NCI-H1436 treated with DMSO at 0.1 percent for 48 hours (cell line): ENCODE measurements at places on chromosomes 3 and 15.

GRCh38 chr3:9793161-9793781 lies 389 bp downstream of the ARPC4 start:
- no peak for DNase-seq

DNA sequence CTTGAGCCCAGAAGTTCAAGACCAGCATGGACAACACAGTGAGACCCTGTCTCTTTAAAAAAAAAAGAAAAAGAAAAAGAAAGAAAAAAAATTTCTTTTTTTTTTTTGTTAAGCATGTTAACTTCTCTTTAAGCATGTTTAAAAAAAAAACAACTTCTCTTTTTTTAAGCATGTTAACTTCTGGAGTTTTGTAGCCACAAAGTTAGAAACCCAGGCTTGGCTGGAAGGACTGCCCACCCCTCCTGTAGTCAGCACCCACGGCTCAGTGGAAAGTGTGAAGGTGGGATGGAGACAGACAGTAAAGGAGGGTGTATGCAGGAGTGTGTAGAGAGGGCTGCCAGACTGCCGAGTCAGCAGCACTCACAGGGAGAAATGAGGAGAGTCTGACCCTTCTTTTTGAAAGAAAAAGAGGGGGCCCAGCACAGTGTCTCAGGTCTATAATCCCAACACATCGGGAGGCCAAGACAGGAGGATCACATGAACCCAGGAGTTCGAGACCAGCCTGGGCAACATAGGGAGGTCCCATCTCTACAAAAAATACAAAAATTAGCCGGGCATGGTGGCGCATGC lies 33.2 kb downstream of the GOLGA8S start:
- DNase-seq: no peak

DNA sequence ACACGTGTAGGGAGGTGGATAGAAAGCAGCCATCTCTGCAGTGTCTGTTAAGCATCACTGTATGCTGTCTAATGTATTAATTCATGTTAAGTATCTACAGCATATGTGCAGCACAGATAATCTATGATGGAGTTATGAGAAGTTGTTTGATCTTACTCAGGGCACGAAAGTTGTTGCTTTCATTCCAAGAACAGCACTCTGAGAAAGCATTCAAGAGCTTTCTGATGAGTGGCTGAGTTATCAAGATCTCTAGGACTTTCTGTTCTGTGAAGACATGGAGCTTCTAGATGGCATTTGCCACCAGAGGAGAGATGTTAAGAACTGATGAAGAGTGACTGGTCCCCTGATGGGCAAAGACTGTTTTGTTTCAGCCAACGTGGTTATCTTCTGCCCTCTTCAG lies 22.6 kb upstream of the TPRG1 start:
- DNase-seq: no peak

GRCh38 chr3:187758318-187758955 lies 13.2 kb upstream of the BCL6 start:
- DNase-seq: no peak

DNA sequence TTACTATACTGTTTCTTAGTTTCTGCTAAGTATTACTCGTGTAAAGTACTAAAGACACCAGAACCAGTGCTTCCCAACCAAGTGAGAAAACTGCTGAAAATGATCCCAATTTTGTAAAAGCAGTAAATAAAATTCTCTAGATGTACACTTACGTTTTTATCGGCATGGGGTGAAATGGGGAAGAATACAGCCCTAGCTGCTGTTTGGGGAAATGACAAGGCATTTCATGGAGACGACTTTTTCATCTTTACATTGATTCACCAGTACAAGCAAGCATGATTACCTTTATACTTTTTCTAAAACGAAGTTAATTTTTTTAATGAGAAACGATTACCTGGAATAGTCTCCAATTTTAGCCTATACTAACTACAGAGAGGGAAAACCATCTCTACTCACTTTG lies 1.4 kb downstream of the PSMD6 start:
- DNase-seq: no peak
